ENCODE measurements at places on chromosomes 4 and X. TPM values are rescaled to one million over a fixed set of nuclear protein-coding genes. Genes with fewer than 3 reads are reported as not detected.

Gene FGF2
- total RNA-seq, result 20.3 TPM

Gene PRRG3
- 10.4 TPM for total RNA-seq

Gene PLP1
- total RNA-seq, result 43.8 TPM

Gene TLR1
- 8.3 TPM for total RNA-seq

Gene CFAP47
- 45.4 TPM for total RNA-seq

Gene PDGFC
- total RNA-seq, result 15.0 TPM

Gene TCEAL6
- total RNA-seq, result 10.1 TPM

Gene PNCK
- 52.6 TPM for total RNA-seq

Gene BBS12
- total RNA-seq, result 15.2 TPM

Gene GAGE12G
- total RNA-seq, result not detected

Gene SMIM10L2A
- total RNA-seq, result 22.1 TPM

Gene UTP14A
- 9.7 TPM for total RNA-seq

Gene TRIML2
- not detected for total RNA-seq

Gene DMP1
- total RNA-seq, result not detected

Gene GAGE12F
- total RNA-seq, result not detected

Gene GAGE13
- total RNA-seq, result not detected

Gene YY2
- 1.4 TPM for total RNA-seq

Gene SASH3
- 3.2 TPM for total RNA-seq

Gene ZIC3
- total RNA-seq, result 9.5 TPM

Gene PRSS48
- not detected for total RNA-seq

Gene FLNA
- 93.4 TPM for total RNA-seq

Gene AMBN
- 0.92 TPM for total RNA-seq

Gene DCX
- 268 TPM for total RNA-seq

Gene TCEAL2
- total RNA-seq, result 41.8 TPM

Gene STAP1
- total RNA-seq, result 0.23 TPM

Gene TMEM187
- 2.1 TPM for total RNA-seq

Gene IDH3G
- 42.0 TPM for total RNA-seq
